Aortic smooth muscle cell (primary cell): ENCODE measurements at places on chromosomes 5 and 9. TPM values are rescaled to one million over a fixed set of nuclear protein-coding genes. Genes with fewer than 3 reads are reported as not detected.

DHFR gene
- 18.5 and 25.5 TPM in 2 replicates for total RNA-seq

HEMGN gene
- not detected in 2 replicates for total RNA-seq

SPATA31E1 gene
- not detected in 2 replicates for total RNA-seq

ADAMTS6 gene
- 23.5 and 35.9 TPM in 2 replicates for total RNA-seq

CATSPER3 gene
- 0.13 and 0.25 TPM in 2 replicates for total RNA-seq

FPGS gene
- total RNA-seq: 73.4 and 76.9 TPM in 2 replicates

PCDHGC5 gene
- 3.4 and 4.7 TPM in 2 replicates for total RNA-seq

SPAAR gene
- total RNA-seq: 0.12 and 0.26 TPM in 2 replicates

MCTP1 gene
- 2.1 and 4.4 TPM in 2 replicates for total RNA-seq

SPATA31C2 gene
- not detected in 2 replicates for total RNA-seq

CANX gene
- total RNA-seq: 907 and 914 TPM in 2 replicates

IL3 gene
- total RNA-seq: not detected in 2 replicates

SLC24A2 gene
- 0.06 TPM in 1 of 2 replicates, not detected in the other for total RNA-seq

DNM1 gene
- total RNA-seq: 1.1 and 3.0 TPM in 2 replicates

TRIM7 gene
- total RNA-seq: 10.5 and 14.0 TPM in 2 replicates

PROB1 gene
- 0.31 and 0.40 TPM in 2 replicates for total RNA-seq

GOLGA2 gene
- 175 and 190 TPM in 2 replicates for total RNA-seq

FCN1 gene
- not detected in 2 replicates for total RNA-seq

DEPDC1B gene
- 3.0 and 4.9 TPM in 2 replicates for total RNA-seq

SHISAL2B gene
- total RNA-seq: not detected in 2 replicates

XRCC4 gene
- total RNA-seq: 64.4 and 83.2 TPM in 2 replicates

BHMT2 gene
- total RNA-seq: 4.1 and 6.1 TPM in 2 replicates

RFESD gene
- 2.1 and 2.2 TPM in 2 replicates for total RNA-seq

FGD3 gene
- total RNA-seq: not detected in 2 replicates

GLRA1 gene
- not detected in 2 replicates for total RNA-seq

PLPP7 gene
- 15.0 and 16.9 TPM in 2 replicates for total RNA-seq

RAB14 gene
- total RNA-seq: 22.1 and 33.8 TPM in 2 replicates

OBP2B gene
- total RNA-seq: not detected in 2 replicates

SLC4A9 gene
- not detected in 2 replicates for total RNA-seq

TMEFF1 gene
- 0.87 and 1.1 TPM in 2 replicates for total RNA-seq

ENG gene
- 31.2 and 69.0 TPM in 2 replicates for total RNA-seq

PCDHA5 gene
- total RNA-seq: 0.06 TPM in 1 of 2 replicates, not detected in the other
